IPS DF 6.9 (cell line): ENCODE measurements at places on chromosomes 12 and 14.

DNA sequence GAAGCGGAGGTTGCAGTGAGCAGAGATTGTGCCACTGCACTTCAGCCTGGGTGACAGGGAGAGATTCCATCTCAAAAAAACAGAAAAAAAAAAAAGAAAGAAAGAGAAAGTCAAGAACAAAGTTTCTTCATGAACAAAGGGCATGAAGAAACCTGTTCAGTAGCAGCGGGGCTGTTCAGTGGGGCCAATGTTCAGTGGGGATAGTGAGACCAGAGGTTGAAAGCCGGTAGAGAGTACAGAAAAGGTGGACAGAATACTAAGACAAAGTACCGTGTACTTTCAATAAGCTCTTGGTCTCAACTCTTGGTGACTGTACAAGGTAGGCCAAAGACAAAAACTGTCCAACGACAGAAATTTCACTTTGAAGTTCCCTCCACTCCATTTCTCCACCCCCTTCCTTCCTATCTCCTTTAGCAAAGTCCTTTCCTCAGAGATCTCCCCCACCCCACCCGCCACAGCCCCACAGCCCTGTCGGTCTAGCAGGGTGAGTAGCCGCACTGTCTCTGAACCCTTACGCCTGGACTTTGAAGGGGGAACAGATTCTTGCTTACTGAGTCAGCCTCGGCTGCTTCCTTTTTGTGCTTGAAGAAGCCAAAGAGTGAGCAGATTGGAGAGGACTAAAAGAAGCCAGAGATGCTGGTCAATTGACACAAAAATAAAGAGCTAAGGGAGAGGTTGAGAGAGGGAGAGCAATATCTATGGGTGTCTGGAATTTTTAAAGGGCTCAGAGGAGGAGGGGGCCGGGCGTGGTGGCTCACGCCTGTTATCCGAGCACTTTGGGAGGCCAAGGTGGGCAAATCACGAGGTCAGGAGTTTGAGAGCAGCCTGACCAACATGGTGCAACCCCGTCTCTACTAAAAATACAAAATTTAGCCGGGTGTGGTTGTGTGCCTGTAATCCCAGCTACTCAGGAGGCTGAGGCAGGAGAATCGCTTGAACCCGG, 44.2 kb upstream of the FOS start:
- H3K36me3 ChIP-seq = no peaks in the 10 kb centered on the region
- no peaks in the 10 kb centered on the region for H3K4me1 ChIP-seq
- H3K27me3 ChIP-seq = no peaks in the 10 kb centered on the region
- H3K4me3 ChIP-seq = no peak overlapping the region
- H3K27ac ChIP-seq = no peak overlapping the region

GRCh38 chr12:71947645-71948105, 9.0 kb downstream of the TPH2 start:
- no peak overlapping the region; the same call in 1 of the 2 replicates for H3K4me3 ChIP-seq
- H3K36me3 ChIP-seq = no peaks in the 10 kb centered on the region
- H3K4me1 ChIP-seq = peaks cover 24% of the 10 kb centered on the region; the same call in 1 of the 2 replicates
- H3K27me3 ChIP-seq = no peaks in the 10 kb centered on the region

DNA sequence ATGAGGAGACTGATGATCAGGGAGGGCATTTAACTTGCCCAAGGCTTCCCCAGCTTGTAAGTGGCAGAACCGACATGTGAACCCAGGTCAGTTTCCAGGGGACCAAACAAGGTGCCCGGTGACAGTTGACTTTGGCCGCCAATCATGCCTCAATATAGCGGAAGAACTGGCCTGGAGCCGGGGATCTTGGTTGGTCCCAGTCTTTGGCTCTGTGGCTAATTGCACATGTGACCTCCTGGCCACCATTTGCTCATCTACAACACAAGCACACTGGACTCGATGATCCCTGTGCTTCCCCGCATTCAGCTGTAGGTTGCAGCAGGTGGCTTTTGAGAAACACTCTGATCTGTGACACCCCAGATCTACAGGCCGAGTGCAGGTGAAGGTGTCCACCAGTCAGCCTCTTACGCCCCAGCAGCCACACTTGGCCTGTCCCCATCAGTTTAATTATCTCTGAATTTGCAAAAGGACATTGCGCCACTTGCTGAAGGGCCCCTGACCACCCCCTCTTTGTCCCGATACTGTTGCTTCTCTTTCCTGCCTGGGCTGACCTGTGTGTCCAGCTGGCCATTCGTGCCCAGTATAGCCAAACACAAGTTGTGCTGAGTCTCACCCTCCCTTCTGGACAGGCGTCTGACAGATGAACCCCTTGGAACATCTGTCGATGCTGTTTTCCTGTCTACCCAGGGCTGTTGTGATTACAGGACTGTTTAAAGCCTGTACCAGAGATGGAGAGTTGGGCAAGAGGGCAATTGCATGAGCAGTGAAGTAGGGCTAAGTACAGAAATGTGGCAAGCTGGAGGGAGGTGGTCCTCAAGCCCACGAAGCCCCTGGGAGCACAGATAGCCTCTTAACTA, 14.1 kb downstream of the ACACB start:
- H3K27ac ChIP-seq = no peak overlapping the region
- no peaks in the 10 kb centered on the region; the same call in 1 of the 2 replicates for H3K4me1 ChIP-seq
- no peaks in the 10 kb centered on the region for H3K36me3 ChIP-seq
- no peaks in the 10 kb centered on the region for H3K27me3 ChIP-seq

DNA sequence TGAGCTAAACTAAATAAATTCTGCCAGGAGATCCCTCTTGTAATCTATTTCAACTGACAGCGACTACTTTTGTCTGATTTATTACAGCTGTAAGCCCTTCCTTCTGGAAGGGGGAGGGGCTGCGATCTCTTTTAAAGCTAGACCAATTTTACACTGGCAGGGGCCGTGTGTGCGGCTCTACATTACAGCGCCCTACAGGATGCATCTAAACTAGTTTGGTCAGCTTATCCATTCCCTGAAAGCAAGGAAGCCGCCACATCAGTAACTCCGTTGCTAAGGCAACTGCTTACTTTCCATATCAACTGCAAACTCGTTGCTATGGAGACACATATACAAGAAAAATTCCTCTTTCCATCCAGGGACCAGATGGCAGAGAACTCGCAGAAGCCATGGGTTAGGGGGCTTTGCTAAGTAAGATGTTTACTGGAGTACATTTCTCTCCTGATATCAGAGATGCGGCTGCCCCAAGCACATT, 17.4 kb downstream of the FOXN3 start:
- H3K4me3 ChIP-seq = no peak overlapping the region
- no peaks in the 10 kb centered on the region for H3K36me3 ChIP-seq
- no peak for DNase-seq
- no peaks in the 10 kb centered on the region for H3K27me3 ChIP-seq

DNA sequence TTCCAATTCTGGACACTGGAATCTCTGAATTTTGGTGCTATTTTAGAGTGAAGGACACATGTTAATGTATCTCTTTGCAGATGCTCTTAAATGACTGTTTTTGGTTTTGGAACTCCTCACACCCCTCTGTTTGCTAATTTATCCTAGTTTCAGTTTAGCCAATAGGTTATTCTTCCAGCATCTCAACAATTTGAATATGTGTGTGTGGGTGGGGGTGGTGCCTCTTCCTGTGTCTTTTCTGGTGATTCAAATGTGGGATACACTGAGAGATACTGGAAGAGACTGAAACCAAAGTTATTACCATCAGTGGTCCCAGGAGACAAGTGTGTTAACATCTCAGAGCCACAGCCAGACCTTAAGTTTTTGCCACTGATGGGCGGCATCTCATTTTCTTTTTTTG, 1317.4 kb upstream of the TMEM132C start:
- H3K27ac ChIP-seq = no peak overlapping the region
- H3K4me1 ChIP-seq = no peaks in the 10 kb centered on the region
- no peaks in the 10 kb centered on the region for H3K27me3 ChIP-seq
